ENCODE measurements at places on chromosomes 5 and 9.

DNA sequence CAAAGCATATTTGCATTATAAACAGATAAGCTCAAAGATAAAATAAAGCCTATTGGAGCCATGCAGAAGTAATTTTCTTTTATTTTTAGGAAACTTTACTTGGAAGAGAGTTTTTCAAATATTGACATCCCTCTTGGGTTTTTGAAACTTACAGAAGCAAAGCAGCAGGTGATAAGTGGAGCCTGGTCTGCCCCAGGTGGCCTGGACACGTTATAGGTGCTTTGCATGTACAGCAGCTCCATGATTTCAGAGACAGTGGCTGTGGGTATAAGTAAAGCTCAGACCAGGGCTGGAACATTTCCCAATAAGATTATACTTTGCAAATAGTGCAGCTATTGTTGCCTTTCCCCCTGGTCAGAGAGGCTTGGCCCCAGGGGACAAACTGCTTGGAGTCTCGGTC lies 51.5 kb downstream of the CCDC192 start:
- DNase-seq = no peak

GRCh38 chr5:177412603-177413233 lies 3.4 kb upstream of the F12 start:
- no peak for DNase-seq

GRCh38 chr9:70297141-70297540 lies 38.4 kb downstream of the SMC5 start:
- no peak for DNase-seq

GRCh38 chr9:128947277-128947526 lies 201 bp downstream of the DOLK start:
- DNase-seq = no peak

GRCh38 chr9:98136489-98136888 lies 17.5 kb upstream of the TRIM14 start:
- no peak for DNase-seq

Data from fibroblast of lung (primary cell).